ENCODE measurements at places on chromosomes 12 and 14.

DNA sequence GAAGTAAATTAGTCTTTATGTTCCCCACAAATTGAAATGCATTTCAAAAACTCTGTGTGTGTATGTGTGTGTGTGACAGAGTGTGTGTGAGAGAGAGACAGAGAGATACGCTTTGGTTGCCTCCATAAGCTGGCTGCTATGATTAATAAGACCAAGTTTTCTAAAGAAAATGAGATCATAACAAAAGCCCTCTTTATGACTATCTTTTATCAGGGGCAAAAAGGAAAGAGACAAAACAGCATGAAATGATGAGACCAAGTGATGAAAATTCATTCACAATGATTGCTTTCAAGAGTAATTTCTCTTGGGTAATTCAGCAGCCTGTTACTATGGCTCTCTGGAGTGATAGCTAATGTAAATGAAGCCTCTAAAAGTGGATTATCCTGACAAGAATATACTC lies 277.6 kb upstream of the PLEKHG7 start:
- DNase-seq, result no peak

DNA sequence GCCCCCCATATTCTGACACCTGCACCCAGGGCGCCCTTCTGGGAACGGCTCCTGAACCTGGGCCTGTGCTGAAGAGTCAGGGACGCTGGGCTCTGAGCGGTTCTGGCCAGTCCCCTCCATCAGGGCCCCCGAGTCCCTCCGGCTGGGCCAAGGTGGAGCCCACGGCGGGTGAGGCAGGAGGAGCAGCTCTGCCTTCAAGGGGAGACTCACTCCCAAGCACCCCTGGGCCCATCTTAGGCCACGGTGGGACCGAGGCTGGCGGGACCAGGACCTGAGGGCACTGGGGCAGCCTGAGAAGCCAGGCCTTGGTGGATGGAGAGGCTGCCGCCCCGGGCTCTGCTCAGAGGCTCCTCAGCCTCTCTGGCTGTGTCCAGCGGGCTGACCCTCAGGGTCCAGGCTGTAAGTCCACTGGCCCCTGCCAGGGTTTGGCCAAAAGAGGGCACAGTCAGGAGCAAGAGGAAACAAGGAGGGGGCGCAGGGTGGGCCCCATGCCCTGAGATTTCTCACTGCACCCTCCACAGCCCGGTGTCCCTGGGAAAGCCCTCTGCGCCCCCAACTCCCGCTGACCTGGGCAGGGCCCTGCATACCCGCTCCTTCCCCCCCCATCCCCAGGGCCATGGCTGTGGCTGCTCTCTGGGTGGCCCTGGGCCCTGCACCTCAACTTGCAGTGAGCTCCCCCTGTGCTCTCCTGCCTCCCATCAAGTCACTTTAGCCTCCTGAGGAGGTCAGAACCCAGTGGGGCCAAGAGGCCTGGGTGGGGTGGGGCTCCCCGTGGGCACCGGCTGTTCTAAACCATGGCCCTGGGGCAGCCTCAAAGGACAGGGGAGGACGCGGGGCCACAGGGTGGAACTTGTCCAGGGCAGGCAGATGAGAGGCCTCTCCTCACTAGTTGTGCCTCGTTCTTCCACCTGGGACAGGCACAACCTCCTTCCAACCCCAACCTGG lies 266.4 kb upstream of the SFSWAP start:
- DNase-seq, result no peak

- peak; percentile 61 for DNase-seq
Measured at GRCh38 chr14:81256289-81256960, 35.7 kb upstream of the GTF2A1 start.

- no peak for DNase-seq
Measured at GRCh38 chr12:22248571-22249115, 85.9 kb downstream of the ST8SIA1 start.

GRCh38 chr12:106179086-106179485 lies 40.3 kb upstream of the NUAK1 start:
- DNase-seq, result no peak

- no peak for DNase-seq
Measured at GRCh38 chr14:81269979-81270375, 49.2 kb upstream of the GTF2A1 start.

DNA sequence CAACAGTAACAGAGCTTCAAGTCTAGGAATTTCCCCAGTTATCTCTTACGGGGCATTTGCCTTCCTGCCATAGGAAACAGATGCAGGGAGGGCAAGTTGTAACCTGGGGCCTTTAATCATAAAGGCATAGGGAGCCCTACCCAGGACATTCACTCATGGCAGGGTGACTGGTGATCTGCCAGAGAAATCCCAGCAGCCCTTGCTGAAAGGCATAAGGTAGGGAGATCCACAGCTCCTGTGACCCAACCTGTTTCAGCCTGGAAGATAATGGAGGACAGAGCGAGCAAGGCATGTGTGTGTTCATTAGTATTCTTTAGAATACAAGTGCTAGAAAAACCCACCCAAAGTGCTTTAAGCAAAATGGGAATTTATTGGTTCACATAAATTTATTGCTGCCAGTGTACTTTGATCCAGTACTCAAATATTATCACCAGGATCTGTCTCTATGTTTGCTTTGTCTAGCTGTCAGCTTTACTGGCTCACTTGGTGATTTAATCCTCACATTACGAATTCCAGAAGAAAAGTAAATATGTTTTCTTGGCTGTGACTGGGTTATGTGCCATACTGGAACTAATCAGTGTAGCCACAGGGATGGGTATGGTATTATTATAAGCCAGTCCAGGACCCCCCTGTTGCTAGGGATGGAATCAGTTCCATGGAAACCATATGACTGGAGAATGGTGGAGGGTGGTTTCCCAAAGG lies 21.1 kb upstream of the AKAP6 start:
- no peak for DNase-seq

GRCh38 chr14:103384450-103385151 lies 614 bp upstream of the MARK3 start:
- peak; percentile 32 for DNase-seq

DNA sequence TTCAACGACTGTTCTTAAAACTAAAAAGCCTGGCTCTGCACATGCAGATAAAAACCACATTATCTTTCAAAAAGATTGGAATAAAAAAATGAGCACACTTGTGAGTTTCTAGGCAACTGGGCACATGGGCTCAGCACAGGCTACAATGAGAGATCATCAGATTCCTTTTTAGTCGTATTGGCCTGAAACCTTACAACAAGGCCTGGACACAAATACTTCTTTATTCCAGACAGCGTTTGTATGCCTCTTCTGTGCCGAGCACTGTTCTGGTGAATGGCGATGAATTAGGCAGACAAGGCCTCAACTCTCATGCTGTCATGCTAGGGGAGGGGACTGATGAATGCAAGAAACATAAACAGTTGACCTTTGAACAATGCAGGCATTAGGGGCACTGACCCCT lies 463.0 kb downstream of the AACS start:
- no peak for DNase-seq

- peak; percentile 84 for DNase-seq
Measured at GRCh38 chr12:6145564-6145963, 21.1 kb upstream of the VWF start.

DNA sequence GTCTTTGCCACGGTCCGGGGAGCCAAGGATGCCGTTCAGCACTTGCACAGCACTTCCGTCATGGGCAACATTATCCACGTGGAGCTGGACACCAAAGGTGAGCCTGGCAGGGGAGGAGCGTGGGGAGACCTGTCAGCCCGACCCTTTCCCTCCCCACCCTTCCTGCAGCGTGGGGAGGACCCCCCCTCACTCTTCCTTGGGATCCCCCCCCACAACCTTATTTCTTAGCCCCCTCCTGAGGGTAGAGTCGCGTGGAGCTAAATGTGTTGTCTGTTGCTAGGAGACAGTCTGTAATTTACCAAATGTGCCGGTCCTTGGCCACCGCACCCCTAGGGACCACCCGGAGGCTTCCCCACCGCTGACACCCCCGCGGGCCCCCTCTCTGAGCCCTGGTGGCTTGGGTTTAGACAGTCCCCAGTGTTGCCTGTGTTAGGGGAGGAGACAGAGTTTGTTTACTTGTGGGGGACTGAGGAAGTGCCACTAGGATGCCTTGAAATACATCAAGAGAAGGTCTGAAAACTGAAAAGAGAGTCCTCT lies 2.3 kb downstream of the SETD1B start:
- DNase-seq, result no peak

GRCh38 chr14:96038920-96039632 lies at the start of gene C14orf132:
Gene C14orf132, plus strand, starts transcription at chr14:96039362. Its CDS starts 139 bp downstream, at chr14:96039501.
- peak; percentile 16 for DNase-seq

GRCh38 chr12:16159571-16159970 lies 117.9 kb downstream of the SLC15A5 start:
- no peak for DNase-seq

GRCh38 chr14:72876005-72876709 lies 17.7 kb downstream of the DPF3 start:
- no peak for DNase-seq

DNA sequence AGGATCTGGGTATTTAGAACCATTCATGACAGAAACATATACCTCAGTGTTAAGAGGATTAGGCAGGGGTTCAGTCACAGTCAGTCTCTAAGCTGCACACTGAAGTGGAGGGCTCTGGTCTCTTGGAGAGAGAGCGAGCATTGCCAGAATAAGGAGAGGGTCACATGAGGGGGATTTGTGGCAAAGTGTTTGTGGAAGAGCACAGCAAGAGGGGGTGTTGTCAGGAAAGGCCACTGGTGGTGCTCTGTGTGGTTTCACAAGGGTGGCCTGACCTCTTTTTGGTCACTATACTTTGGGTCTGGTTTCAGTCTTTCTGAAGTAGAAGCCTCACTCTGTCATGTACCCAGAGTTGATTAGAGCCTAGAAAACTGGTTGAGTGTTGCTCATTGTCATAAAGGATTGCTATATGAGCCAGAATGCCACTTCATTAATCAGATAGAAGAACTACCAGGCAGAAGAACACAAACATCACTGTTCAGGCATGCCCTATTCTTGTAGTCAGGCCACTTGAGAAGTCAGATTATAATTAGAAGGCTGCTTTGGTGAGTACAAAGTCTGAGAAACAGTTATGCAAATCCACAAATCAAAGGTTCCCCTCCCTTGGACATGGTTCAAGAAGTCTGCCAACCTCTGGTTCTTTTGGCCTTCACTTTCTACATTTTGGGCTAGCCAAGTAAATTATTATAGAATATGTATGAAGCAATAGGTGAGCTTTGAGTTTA lies 8.4 kb downstream of the TMEM19 start:
- DNase-seq, result no peak

GRCh38 chr12:91899056-91899455 lies 246.6 kb downstream of the BTG1 start:
- no peak for DNase-seq

- DNase-seq, result no peak
Measured at GRCh38 chr14:72111911-72112310, 179.7 kb downstream of the RGS6 start.

DNA sequence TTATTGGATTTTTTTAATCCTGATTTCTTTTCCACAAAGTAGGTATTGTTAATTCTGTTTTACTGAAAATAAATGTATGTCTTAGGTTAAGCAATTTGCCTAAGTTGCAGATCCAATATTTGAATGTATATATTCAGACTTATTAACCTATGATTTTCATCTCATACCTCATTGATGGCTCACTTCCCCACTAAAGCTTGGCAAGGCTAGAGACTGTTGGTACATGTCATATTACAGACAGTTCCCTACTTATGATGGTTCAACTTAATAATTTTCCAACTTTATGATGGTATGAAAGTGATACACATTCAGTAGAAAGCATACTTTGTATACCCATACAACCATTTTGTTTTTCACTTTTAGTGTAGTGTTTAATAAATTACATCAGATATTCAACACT lies 33.2 kb upstream of the KCNH3 start:
- DNase-seq, result no peak

DNA sequence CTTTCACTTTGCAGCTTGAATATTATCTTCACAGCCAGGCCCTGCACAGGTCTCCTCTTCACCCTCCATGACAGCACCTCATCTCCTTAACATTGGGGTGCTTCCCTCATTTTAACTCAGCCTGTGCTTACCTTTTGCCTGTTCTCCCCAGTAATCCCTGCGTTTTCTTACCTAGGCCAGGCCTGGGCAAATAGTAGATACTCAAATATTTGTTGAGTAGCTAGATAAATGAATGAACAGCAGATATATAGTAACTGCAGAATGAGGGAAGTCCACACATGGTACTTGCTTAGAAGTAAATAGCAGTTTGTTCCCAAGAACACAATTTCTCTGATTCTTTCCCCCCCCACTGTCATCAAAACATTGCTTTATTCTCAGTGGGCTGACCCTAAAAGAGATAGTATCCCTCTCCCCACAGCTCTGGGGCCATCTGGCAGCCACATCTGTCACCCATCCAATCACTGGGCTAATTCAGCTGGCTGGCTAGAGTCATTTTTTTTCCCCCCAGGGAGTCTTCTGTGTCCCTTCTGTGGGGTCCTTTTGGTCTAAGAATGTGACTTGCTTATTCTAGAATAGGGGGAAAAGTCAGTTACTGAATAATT lies 43.2 kb downstream of the APPL2 start:
- no peak for DNase-seq

GRCh38 chr12:63304887-63305316 lies 153.9 kb upstream of the AVPR1A start:
- DNase-seq, result no peak

DNA sequence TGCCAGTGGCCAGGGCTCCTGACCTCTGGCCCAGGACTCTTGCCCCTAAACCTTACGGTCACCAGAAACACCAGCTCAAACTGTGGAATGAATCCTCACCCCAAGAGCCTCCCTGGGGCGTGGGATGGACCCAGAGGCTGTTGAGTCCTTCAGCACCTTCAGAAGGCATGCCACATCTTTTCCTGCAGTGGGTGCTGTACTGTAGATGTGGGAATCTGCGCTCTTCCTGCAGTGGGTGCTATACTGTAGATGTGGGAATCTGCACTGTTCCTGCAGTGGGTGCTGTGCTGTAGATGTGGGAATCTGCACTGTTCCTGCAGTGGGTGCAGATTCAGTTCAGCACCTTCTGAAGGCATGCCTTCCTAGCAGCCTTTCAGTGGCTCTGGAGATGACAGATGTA lies 1.2 kb downstream of the KRT82 start:
- no peak for DNase-seq

DNA sequence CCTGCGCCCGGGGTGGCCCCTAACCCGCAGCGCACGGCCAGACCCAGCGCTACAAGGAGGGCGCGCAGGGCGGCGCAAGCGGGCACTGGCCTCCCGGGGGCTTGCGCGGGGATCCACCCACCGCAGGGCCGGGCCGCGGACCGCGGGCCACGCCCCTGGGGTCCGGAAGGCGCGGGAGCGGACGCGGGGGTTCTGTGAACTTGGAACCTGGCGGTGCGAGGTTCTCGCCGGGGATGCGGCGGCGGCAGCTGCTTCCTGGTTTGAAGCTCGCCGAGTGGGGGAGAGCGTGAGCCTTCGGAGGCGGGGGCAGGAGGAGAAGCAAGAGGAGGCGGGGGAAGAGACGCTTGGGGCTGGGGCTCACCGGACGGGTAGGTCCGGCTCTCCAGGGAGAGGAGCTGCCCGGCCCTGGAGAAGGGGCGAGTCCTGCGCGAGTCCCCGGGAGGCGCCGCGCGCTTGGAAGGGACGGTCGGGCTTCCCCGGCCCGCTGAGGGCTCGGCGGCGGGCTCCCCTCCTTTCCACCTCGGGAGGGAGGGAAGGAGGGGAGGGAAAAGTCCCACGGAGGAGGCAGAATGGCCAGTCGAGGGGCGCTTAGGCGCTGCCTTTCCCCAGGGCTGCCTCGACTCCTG lies at the start of gene PRKCH:
Gene PRKCH, plus strand, starts transcription at position 195 of the 626 bp plus-strand sequence. CDS start 523 bp downstream, outside the sequence.
- peak; percentile 94 for DNase-seq

Data from common myeloid progenitor, CD34-positive (primary cell).